ENCODE measurements at places on chromosomes 6 and 20. TPM values are rescaled to one million over a fixed set of nuclear protein-coding genes. Genes with fewer than 3 reads are reported as not detected.
A peak's percentile ranks its signal among the peaks of the same experiment; 100 is the strongest.

GRCh38 chr6:150229436-150230163, 86.8 kb downstream of the PPP1R14C start:
- peak; percentile 57 for DNase-seq

- no peak for DNase-seq
These were observed 14.6 kb upstream of the CCR6 start for GRCh38 chr6:167108278-167108677.

- DNase-seq, result no peak
These were observed 28.3 kb downstream of the MAS1 start for GRCh38 chr6:159919011-159919511.

DNA sequence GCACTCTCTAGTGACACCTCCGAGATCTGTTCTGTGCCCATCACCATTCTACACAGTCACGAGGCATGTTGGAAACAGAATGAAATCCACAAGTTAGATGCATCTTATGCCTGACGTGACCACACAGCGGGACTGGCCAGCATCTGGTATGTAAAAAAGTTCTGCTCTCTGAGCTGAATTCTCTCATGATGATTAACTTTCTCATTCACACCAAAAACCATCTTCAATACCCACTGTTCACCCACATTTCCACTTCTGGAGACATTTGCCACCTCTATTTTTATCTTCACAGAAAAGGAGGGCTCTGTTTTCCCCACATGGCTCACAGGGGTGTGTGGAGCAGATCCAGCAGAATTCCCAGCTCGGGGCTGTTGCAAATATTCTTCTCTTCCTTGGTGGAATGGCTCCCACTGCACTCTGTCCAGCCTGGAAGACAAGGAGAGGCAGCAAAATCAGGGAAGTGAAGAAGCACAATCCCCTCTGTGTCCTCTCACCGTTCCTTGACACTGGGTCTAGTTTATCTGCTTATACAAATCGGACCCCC, 303.4 kb downstream of the TAF4 start:
- no peak for DNase-seq

GRCh38 chr6:99143108-99143861, 195.5 kb upstream of the FBXL4 start:
- DNase-seq, result no peak

DNA sequence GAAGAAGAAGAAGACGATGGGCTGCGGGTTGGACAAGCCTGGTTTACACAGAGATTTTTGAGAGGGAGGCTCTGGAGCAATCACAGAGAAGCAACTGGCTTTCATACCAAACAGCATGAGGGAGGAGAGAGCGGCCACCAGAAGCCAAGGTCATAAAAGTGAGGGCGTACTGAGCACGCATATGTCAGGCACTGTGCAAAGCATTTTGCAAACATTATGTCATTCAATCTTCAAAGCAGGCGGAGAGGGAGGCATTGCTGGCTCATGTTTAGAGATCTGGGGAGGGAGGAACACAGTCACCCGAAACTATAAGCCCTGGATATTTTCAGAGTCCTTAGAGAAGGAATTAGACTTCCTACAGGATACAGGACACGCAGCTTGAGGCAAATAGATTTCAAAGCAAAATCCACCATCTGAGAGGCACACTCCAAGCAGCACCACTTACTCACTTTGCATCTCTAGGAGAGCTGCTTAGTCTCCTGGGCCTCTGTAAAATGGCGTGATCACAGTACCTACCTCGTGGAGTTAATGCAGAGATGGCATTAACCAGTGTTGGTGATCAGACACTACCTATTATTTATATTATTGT, 24.6 kb downstream of the RAMACL start:
- no peak for DNase-seq

- no peak for DNase-seq
These were observed 1.0 kb upstream of the RIPOR2 start for GRCh38 chr6:24936641-24937317.

GRCh38 chr20:19817017-19817416, 59.0 kb downstream of the RIN2 start:
- peak; percentile 49 for DNase-seq

Gene CLPSL1
- not detected for total RNA-seq

Gene FAM209B
- total RNA-seq, result 0.48 TPM

Gene FKBP5
- total RNA-seq, result 9.7 TPM

Gene CENPQ
- 10.5 TPM for total RNA-seq

Gene FBXO9
- 20.9 TPM for total RNA-seq

Gene MEP1A
- total RNA-seq, result not detected

Gene PLN
- total RNA-seq, result not detected
